Mammary epithelial cell (primary cell): ENCODE measurements at places on chromosomes 2 and 18. TPM values are rescaled to one million over a fixed set of nuclear protein-coding genes. Genes with fewer than 3 reads are reported as not detected.

VWA3B gene
- polyA plus RNA-seq: 0.16 TPM

CD28 gene
- polyA plus RNA-seq: not detected

PROC gene
- polyA plus RNA-seq: 0.60 TPM

GALNT13 gene
- not detected for polyA plus RNA-seq

TUBA4B gene
- polyA plus RNA-seq: 0.08 TPM

GRHL1 gene
- 1.8 TPM for polyA plus RNA-seq

TBC1D8 gene
- polyA plus RNA-seq: 13.2 TPM

AQP12A gene
- polyA plus RNA-seq: not detected

GCC2 gene
- polyA plus RNA-seq: 4.6 TPM

NEB gene
- 0.01 TPM for polyA plus RNA-seq

FAM110C gene
- 18.5 TPM for polyA plus RNA-seq

THSD7B gene
- polyA plus RNA-seq: 0.02 TPM

MC2R gene
- polyA plus RNA-seq: not detected

PCARE gene
- 0.05 TPM for polyA plus RNA-seq

ATP6V1C2 gene
- 0.01 TPM for polyA plus RNA-seq

SPP2 gene
- polyA plus RNA-seq: not detected

PPP4R1 gene
- 133 TPM for polyA plus RNA-seq

TCF23 gene
- polyA plus RNA-seq: not detected

IL37 gene
- not detected for polyA plus RNA-seq
